ENCODE measurements at places on chromosomes 2 and 18.
A peak's percentile ranks its signal among the peaks of the same experiment; 100 is the strongest.

- peak; percentile 97 for DNase-seq
Measured at GRCh38 chr2:61470122-61470951, 550 bp downstream of the USP34 start.

- no peak for DNase-seq
Measured at GRCh38 chr2:160225722-160226121, 25.6 kb upstream of the ITGB6 start.

DNA sequence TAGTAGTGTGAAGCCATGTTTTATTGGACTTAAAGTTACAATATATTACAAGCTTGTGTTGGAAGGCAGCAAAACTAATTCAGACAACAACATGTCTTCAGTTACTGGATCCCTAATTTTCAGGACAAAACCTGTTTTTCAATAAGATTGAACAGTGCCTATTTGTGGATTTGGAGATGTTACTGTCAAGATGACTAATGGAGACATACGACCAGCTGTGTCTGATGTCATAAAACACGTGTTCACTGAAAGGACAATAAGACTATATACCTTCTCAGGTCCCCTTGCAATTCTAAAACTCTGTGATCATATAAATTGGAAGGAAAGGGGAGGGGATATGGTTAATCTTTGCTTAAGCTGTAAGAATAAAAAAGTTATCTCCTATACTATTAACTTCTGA lies 21.7 kb downstream of the METTL21A start:
- no peak for DNase-seq

- no peak for DNase-seq
Measured at GRCh38 chr18:69259282-69259681, 141.4 kb upstream of the DOK6 start.

GRCh38 chr2:224211181-224211480 lies 172.0 kb upstream of the SERPINE2 start:
- no peak for DNase-seq

GRCh38 chr2:113116100-113116958 lies 11.1 kb upstream of the IL1RN start:
- no peak for DNase-seq

- DNase-seq, result no peak
Measured at GRCh38 chr2:7819316-7819715, 862.5 kb upstream of the ID2 start.

DNA sequence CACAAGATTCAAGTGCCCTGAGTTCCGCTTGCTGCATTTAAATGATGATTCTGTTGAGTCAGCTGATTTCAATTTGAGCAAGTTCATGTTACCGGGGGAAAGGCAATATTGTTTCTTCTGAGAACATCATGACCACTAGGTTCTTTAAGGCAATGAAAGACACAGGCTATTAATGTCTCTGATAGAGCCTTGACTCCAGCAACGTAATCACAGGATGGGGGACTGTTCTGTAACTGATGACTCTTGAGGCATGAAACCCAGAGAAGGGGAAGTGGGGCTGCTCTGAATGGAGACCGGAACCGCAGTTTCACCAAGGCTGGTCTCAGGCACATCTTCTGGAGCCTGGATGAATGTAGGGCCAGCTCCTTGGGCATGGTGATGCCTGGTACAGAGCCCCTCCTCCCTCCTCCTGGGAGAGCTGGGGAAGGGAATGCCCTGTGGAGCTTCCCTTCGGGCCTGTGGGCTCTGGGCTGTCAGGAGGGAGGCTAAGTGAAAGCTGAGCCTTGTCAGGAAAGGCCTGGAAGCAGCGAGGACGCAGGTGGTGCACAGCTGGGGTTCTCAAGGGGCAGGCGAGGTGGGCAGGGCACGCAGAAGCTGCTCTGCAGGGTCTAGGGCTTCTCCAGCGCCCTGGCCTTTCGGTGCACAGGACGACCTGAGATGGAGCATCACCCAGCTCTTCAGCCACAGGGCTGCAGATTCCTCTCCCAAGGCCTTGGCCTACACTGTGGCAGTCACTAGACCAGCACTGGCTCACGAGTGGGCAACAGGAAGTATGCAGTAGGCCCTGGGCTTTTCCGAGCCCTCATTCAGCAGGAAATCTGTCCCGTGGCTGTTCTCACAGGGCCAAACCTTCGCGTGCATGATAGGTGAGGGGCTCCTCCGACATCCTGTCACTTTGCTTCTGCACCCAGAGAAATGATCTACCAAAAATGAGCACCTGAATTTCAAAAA lies 36.6 kb upstream of the PRLH start:
- no peak for DNase-seq

DNA sequence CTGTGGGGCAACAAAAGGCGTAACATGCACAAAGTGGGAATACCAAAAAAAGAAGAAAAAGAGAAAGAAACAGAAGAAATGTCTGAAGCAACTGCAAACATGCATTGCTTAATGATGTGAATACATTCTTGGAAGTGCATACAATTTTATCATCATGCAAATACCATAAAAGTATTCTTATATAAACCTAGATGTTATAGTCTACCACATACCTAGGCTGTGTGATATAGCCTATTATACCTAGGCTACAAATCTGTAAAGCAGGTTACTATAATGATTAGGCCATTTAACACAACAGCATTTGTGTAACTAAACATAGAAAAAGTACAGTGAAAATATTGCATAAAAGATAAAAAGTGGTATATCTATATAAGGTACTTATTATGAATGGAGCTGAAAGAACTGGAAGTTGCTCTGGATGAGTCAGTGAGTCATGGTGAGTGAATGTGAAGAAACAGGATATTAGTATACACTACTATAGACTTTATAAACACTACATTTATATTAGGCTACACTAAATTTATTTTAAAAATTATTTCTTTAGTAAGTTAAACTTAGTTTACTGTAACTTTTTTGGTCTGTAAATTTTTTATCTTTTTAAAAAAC lies 319.4 kb upstream of the KCNH7 start:
- DNase-seq, result no peak

DNA sequence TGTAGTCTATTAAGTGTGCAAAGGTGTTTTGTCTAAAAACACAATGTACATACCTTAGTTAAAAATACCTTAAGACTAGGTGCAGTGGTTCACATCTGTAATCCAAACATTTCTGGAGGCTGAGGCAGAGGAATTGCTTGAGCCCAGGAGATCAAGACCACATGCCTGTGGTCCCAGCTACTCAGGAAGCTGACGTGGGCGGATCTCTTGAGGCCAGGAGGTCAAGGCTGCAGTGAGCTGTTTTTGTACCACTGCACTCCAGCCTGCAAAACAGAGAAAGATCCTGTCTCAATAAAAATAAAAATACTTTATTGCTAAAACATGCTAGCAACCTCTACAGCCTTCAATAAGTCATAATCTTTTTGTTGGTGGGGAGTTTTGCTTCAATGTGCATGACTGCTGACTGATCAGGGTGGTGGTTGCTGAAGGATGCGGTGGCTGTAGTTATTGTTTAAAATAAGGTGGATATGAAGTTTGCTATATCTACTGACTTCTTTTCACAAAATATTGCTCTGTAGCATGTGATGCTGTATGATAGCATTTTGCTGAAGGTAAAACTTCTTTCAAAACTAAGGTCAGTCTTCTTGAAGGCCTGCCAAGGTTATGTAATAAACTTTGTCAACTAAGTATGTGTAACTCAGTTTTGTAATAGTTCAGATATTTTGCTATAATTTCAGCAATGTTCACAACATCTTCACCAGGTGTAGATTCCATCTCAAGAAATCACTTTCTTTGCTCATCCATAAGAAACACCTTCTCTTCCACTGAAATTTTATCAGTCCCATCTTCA lies 1238.0 kb upstream of the NRXN1 start:
- DNase-seq, result no peak

- no peak for DNase-seq
Measured at GRCh38 chr18:67896451-67896850, 379.9 kb upstream of the DSEL start.

GRCh38 chr18:38982072-38982471 lies 1416.5 kb upstream of the CELF4 start:
- DNase-seq, result no peak

- DNase-seq, result no peak
Measured at GRCh38 chr2:177058747-177059146, 153.8 kb upstream of the HNRNPA3 start.

- DNase-seq, result no peak
Measured at GRCh38 chr2:232544674-232545073, 5.2 kb downstream of the CHRNG start.

- DNase-seq, result no peak
Measured at GRCh38 chr2:23286758-23287704, 97.9 kb upstream of the KLHL29 start.

DNA sequence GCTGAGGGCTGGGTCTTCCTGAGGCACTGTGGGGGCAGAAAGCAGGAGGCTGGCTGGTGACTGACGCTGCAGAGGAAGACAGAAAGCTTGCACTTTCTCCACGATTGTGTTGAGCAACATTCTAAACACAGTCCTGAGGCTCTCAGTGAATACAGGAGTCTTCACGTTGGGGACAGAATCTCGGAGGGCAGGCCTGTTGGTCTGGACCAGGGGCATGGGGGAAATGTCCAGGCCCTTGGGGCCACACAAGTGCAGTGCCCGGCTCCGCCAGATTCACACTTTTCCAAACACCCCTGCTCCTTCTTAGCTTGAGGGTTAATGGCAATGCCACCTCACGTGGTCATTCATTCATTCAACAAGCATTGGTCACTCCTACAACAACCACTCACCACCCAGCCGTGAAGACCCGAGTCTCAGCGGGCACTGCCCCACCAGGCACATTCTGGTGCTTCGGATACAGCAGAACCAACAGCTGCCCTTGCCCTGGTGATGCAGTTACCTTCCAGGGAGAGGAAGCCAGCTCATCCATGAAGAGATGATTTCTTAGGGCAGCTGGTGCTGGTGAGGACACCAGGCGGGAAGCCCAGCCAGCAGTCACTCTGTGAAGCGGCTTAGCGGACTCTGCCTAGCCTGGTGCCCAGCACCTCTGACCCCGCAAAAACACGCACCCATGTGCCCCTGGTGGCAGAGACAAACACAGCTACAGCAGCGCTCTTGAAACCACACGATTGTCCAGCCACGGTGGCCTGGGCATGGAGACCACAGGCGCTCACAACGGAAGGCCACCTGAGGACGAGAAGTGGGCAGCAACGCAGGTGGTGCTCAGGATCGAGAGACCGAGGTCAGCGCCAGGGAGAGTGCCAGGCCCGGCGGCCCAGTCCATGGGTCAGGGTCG lies 10.9 kb upstream of the GPC1 start:
- no peak for DNase-seq

GRCh38 chr2:133581010-133581760 lies 12.9 kb upstream of the NCKAP5 start:
- DNase-seq, result no peak

DNA sequence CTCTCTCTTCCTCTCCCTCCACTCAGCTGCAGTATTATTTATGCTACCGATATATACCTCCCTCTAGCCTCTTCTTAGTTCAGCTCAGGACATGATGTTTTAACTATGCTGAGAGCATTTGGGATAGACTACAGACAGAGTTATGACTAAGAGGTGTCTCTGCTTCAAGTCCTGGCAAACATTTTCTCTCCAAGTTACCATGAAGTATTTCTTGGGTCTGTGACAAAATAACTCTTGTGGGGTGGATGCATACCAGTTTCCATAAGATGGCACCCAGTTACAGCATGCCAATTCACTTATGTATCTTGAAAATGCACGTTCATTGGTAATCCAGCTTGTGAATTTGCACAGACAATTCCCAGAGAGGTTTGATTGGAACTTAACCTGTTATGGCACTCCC lies 737.6 kb downstream of the SLC4A3 start:
- no peak for DNase-seq

DNA sequence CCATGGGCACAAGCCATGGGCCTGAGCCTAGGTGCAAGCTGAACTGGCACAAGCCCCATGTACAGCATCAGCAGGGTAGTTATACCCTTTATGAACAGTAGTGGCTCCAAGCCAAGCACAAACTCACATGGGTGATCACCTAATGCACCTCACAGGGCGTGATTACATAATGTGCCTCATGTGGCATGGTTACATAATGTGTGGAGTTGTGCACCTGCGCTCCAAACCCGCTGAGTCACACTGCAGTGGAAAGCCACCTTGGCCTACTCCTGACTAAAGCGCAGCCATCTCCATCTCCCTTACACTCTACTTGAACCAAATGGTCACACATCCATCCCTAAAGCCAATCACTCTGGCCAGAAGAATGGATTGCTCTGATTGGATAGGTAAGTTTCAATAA lies 279.7 kb downstream of the MBD2 start:
- DNase-seq, result no peak

DNA sequence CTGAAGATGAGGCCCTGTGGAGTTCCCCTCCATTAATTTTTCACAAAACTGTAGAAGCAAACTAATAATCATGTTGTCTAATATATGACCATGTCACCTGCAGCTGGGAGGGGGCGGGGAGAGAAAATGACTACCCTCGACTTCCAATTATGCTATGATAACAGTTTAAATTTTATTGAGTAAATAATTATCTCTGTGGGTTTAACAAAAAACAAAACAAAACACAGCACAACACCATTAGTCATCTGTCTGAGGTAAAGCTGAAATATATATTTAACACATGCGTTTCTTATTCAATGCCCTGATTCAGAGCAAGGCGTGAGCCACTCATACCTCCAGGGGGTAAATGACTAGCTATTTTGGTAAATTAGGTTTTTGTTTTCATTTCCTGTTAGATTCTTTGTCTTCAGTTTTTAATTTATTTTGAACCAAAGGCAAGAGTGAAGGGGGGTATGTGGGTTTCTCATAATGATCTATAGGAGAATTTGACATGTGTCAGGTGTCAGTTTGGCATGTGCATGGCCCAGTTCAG lies 77.4 kb upstream of the ZCCHC2 start:
- DNase-seq, result no peak

DNA sequence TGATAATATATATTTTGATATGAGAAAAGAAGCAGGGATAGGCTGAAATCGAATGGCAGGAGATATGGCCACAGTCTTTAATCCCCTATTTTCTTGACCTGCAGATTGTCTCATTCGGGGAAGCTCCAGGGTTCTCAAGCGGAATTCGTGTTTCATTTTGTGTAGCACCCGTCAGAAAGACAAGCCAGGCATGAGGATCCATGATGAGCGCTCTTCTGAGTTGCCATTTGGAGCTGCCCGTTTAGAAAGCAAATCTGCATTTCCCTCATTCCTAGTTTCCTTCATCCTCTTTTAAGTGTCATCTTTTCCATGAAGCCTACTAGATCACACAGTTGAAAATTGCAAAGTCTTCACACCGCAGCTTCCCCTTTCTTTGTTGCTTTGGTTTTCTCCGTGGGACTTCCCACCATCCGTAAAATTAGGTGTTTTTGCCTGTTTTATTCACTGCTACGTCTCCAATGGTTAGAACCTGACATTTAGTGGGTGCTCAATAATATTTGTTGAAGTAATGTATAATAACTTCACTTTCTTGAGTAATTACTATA lies 16.9 kb downstream of the HNMT start:
- no peak for DNase-seq

GRCh38 chr2:27647289-27647688 lies 16.1 kb downstream of the SUPT7L start:
- DNase-seq, result no peak

Measured in H7 (cell line).